PC-9 (cell line): ENCODE measurements at places on chromosomes 7 and 10.
A peak's percentile ranks its signal among the peaks of the same experiment; 100 is the strongest.

- no peak for DNase-seq
Observed at GRCh38 chr7:112144284-112145059, 61.7 kb downstream of the DOCK4 start.

GRCh38 chr10:35768011-35768410, 125.9 kb upstream of the FZD8 start:
- DNase-seq: no peak

- DNase-seq: no peak
Observed at GRCh38 chr7:38686888-38687287, 55.7 kb upstream of the AMPH start.

GRCh38 chr10:43444897-43445466, 8.1 kb downstream of the ZNF487 start:
- DNase-seq: no peak

- DNase-seq: peak; percentile 46
Observed at GRCh38 chr7:116672596-116673456, 830 bp downstream of the MET start.

DNA sequence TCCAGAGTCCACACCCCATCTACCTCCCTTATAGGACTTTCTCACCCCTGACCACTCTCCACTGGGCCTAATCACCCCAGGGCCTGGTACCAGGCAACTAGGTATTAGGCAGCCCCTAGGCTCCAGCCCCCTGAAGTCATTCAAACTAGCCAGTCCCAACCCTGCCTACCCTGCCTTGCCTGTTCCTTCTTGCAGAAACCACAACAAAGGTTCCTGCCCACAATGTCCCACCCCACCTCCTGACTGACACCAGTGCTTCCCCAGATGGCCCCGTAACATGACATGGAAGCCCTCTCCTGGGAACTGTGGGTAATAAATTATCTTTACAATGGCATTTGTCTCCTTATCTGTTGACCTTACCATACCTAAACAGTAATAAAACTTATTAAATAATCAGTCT, 100.6 kb upstream of the PDE1C start:
- no peak for DNase-seq

- no peak for DNase-seq
Observed at GRCh38 chr10:123502983-123503382, 163.2 kb upstream of the GPR26 start.

GRCh38 chr10:18436902-18437301, 214.5 kb downstream of the NSUN6 start:
- no peak for DNase-seq

DNA sequence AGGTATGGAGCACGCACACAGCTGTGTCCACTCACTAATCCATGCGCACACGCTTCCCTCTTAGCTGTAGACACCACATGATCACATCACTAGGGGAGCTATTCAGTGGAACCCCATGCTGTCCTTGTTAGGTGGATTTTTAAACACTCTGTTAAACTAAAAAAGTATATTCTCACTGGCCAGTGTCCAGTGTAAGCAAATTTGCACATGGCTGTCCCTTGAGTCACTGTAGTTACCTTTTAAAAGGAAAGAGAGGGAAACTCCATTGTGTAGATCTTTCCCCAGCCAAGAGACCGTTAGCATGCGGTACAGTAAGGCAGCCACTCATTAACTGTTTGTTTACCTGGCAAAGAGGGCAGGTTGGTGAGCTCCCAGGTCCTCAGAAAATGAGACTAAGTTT, 81.6 kb upstream of the INSYN2A start:
- no peak for DNase-seq

DNA sequence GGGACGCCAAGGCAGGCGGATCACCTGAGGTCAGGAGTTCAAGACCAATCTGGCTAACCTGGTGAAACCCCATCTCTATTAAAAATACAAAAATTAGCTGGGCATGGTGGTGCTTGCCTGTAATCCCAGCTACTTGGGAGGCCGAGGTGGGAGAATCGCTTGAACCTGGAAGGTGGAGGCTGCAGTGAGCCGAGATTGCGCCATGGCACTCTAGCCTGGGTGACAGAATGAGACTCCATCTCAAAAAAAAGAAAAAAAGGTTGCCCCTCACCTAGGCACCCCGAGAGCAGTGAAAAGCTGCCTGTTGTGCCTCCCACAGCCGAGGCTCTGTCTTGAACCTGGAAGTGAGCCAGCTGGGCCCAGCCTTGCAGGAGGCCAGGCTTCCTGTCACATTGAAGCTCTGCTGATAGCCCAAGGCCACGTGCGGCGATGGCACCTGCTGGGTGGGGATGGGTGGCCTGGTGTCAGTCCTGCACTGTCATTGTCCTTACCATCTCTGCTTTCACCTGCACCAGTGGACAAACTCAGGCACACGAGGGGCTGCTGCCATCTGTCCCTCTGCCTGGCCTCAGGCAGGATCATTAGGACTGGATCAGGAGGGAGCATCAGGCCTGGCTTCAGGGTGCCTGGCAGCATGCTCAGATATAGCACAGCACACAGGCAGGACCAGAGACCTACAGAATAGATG, 37.8 kb downstream of the DNAJB12 start:
- DNase-seq: no peak

GRCh38 chr10:70481105-70481504, 2.5 kb downstream of the PALD1 start:
- no peak for DNase-seq

DNA sequence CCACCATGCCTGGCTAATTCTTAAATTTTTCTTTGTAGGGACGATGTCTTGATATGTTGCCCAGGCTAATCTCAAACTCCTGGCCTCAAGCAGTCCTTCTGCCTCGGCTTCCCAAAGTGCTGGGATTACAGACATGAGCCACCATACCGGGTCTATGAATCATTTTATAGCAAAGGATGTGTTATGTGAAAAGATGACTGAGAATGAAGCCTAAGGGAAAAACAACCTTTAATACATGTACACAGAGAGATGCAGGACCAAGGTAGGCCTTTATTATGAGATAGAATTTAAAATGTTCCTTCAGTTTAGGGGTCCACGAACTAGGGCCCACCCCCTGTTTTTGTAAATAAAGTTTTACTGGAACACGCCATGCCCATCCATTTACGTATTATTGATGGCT, 41.0 kb downstream of the UBE2H start:
- DNase-seq: no peak

DNA sequence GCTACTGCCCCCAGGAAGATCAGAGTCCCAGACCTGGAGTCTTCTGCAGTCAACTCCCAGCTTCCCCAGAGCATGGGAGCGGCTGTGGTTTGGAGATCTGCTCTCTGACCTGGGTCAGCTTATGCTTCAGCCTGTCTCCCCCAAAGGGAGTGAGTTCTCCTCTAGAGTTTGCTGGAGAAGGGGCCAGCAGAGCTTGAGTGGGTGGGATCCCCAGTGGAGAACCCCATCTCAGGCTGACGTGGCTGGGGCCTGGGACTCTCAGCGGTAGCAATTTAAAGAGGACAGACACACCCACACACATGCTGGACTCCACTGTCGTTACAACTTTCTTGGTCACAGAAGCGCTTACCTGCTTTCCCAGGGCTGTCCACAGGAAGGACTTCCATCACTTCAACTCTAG, 6.3 kb downstream of the UNC5B start:
- DNase-seq: no peak

DNA sequence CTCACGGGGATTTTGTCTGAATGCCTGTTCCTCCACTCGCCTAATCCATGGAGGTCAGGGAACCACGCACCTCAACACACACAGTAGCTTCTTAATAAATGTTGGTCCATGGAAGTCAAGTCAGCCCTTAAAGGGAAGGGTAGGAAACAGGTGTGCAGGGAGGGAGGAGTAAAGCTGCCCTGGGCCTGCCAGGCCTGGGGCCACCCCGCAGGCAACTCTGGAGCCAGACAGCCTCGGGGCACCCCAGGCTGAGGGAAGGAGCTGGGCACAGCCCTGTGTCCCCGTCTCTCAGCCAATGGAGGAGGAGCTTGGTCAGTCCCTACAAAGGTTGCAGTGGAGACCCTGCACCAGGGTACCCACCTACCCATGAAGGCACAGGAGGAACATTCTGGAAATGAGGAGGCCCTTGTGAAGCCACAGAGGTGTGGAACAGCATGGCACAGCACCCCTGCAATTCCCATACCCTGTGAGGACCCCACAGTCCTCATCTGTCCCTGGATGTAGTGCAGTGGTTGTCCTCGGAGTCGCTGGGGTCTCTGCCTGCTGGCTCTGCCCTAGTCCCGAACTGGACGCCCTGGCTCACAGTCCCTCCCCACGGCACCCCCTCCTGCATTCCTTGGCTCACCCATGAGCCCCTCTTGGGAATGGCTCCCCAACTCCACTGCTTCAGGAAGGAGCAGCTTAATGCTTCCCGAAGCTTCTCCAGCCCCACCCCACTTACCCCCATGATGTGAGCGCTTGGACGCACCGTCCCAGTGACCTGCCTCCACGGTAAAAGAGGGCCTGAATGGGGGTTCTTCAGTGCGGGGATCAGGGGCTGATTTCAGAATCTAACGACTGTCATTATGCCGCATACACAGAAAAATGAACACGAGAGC, 79.2 kb upstream of the INSIG1 start:
- no peak for DNase-seq

DNA sequence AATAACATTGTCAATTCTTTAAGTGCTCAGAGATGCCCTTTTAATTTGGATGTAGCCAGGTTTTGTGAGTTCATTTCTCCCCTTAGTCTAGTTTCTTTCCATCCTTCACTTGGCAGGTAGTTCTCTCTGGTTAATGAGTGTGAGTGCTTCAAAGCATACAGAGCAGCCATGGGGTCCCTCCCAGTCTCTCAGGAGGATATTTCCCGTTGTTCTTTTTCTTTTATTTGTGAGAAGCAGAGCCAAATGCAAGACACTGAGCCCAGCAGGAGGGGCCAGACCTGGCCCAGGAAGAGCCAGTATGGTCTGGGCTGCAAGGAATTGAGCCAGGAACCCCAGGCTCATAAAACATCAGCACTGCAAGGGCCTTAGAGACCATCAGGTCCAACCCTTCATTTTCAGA, 52.4 kb downstream of the PLCE1 start:
- DNase-seq: no peak

DNA sequence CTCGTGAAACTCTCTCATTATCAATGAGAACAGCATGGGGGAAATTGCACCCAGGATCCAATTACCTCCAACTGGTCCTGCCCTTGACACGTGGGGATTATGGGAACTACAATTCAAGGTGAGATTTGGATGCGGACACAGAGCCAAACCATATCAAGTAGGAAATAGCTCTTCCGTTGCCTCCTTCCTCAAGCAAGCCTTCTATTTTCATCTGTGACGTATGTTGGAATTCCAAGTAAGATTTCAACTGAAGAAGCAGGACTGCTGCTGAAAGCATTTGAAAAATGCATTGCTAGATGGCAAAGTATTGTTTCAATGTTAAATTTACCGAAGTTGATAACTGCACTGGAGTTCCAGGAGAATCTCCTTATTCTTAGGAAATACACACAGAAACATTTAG, 178.1 kb upstream of the GALNT17 start:
- no peak for DNase-seq
